Central memory CD8-positive, alpha-beta T cell (primary cell): ENCODE measurements at places on chromosomes 16 and 17.

- peaks cover 10% of the 10 kb centered on the region for H3K27me3 ChIP-seq
- no peaks in the 10 kb centered on the region for H3K36me3 ChIP-seq
- H3K27ac ChIP-seq, result peak overlapping the region; percentile 12
- no peak overlapping the region for H3K4me3 ChIP-seq
- H3K4me1 ChIP-seq, result no peaks in the 10 kb centered on the region
Observed at GRCh38 chr17:12729086-12729485, 60.2 kb upstream of the ARHGAP44 start.

DNA sequence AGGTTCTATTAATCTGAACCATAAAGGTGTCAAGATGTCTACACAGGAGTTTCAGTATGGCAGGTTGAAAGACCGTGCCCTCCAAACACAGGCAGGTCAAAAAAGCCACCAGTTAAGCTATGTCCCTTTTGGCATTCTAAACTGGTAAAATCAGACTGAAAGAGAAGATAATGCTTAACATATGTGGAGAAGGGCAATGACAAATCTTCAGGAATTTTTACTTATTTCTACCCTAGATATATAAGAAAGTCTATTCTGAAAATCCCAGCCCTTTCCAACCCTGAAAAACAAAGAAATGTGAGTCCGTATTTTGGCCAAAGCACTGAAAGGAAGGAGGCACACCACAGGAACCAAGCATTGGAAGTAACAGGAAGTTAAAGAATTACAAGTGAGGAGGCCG, 16.5 kb downstream of the AP1G1 start:
- peak overlapping the region; percentile 16 for H3K4me3 ChIP-seq
- peaks cover 25% of the 10 kb centered on the region for H3K36me3 ChIP-seq
- peak overlapping the region; percentile 61 for H3K27ac ChIP-seq

DNA sequence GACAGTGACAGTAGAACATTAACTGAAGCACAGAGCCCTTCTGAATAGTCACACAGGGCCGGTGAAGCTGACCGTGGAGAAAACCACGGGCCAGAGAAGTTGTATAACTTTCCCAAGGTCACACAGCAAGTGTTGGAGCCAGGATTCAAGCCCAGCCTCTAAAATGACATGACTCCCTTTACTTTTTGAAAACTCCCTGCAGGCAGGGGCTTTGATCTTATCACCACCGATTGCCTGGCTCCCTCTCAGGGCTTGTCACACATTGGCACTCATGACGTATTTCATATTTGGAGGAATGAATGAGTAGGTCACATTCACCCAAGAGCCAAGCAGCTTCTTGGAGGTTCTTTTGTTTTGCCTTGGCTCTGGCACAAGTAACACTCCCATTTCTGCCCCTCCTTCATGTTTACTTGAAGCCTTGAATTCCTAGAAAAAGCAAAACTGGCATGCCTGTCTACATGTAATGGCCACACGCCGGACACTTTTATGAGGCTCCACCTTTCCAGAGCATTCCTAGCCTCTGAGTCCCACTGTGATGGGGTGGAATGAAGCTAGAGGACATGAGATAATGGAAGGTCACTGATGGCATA, 13.3 kb upstream of the RBBP6 start:
- H3K36me3 ChIP-seq, result no peaks in the 10 kb centered on the region
- no peak overlapping the region for H3K27ac ChIP-seq
- no peaks in the 10 kb centered on the region for H3K27me3 ChIP-seq
- H3K4me1 ChIP-seq, result no peaks in the 10 kb centered on the region
- no peak overlapping the region for H3K4me3 ChIP-seq

- peak overlapping the region; percentile 29 for H3K27ac ChIP-seq
- H3K4me1 ChIP-seq, result no peaks in the 10 kb centered on the region
- no peak overlapping the region for H3K4me3 ChIP-seq
- DNase-seq, result no peak
Observed at GRCh38 chr17:18009609-18010420, 29.2 kb downstream of the ATPAF2 start.

- H3K4me3 ChIP-seq, result no peak overlapping the region
- peaks cover 19% of the 10 kb centered on the region for H3K27me3 ChIP-seq
- no peak overlapping the region for H3K27ac ChIP-seq
- no peaks in the 10 kb centered on the region for H3K4me1 ChIP-seq
- H3K36me3 ChIP-seq, result no peaks in the 10 kb centered on the region
Observed at GRCh38 chr16:49638673-49639610, 217.0 kb downstream of the ZNF423 start.

DNA sequence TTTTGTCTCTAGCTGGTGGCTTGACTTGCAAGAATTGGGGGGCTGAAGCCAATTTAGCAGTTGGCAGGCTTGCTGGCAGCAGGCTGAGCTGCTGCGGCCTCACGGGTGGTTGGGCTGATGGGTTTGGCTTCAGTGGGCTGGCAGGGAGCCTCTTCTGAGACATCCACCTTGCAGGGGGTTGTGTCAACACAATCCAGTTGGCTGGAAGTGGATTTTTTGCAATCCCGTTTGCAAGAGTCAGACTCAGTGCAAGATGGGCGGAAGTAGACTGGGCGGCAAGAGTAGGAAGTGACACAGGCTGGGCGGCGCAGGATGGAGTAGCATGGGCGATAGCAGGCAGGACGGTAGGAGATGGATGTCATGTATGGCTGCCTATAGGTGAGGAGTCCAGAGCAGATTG, 1.5 kb downstream of the KRTAP16-1 start:
- H3K4me1 ChIP-seq, result peaks cover 50% of the 10 kb centered on the region
- no peak for DNase-seq
- H3K36me3 ChIP-seq, result peaks cover 17% of the 10 kb centered on the region
- H3K27ac ChIP-seq, result peak overlapping the region; percentile 98
- peak overlapping the region; percentile 68 for H3K4me3 ChIP-seq
- no peaks in the 10 kb centered on the region for H3K27me3 ChIP-seq

- DNase-seq, result no peak
- no peaks in the 10 kb centered on the region for H3K27me3 ChIP-seq
- H3K27ac ChIP-seq, result no peak overlapping the region
- H3K4me1 ChIP-seq, result peaks cover 6% of the 10 kb centered on the region
Observed at GRCh38 chr16:68227183-68227793, 8.6 kb downstream of the ESRP2 start.

- no peak overlapping the region for H3K27ac ChIP-seq
- no peak overlapping the region for H3K4me3 ChIP-seq
- peaks cover 7% of the 10 kb centered on the region for H3K27me3 ChIP-seq
- DNase-seq, result no peak
- H3K4me1 ChIP-seq, result peaks cover 13% of the 10 kb centered on the region
Observed at GRCh38 chr16:10852948-10853347, 24.1 kb upstream of the CIITA start.

DNA sequence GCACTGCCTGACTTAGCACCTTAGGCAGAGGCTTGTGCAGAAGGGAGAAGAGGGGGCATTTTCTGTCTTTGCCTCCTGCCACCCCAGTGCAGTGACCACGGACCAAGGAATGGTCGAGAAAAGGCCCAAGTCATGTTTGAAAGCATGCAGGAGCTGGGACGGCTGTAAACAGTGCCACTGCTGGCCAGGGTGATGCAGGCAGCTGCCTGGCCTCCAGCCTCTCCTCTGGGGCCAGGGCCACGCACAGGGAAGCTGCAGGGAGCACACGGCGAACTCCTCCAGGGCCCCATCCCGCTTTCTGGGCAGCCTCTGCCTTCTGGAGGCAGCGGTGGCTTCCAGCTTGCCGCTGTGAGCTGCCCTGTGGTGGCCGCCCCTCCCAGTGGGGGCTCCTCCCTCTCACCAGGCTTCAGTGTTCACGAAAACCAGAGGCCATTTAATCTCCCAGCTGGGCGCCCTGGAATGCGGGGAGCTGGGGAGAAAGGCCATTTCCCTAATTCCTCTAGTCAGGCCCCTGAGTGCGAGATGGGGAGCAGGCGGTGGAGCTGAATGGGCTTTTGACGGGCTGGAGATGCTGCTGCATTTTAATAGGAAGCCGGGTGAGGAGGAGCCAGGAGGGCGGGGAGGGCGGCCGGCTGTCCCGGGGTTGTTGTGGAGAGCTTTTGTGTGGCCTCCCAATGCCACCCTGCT, 28.7 kb upstream of the DNAI2 start:
- peak overlapping the region; percentile 84 for H3K27ac ChIP-seq
- H3K36me3 ChIP-seq, result peaks cover 7% of the 10 kb centered on the region
- no peak for DNase-seq
- peaks cover 5% of the 10 kb centered on the region for H3K4me1 ChIP-seq
- H3K27me3 ChIP-seq, result no peaks in the 10 kb centered on the region

DNA sequence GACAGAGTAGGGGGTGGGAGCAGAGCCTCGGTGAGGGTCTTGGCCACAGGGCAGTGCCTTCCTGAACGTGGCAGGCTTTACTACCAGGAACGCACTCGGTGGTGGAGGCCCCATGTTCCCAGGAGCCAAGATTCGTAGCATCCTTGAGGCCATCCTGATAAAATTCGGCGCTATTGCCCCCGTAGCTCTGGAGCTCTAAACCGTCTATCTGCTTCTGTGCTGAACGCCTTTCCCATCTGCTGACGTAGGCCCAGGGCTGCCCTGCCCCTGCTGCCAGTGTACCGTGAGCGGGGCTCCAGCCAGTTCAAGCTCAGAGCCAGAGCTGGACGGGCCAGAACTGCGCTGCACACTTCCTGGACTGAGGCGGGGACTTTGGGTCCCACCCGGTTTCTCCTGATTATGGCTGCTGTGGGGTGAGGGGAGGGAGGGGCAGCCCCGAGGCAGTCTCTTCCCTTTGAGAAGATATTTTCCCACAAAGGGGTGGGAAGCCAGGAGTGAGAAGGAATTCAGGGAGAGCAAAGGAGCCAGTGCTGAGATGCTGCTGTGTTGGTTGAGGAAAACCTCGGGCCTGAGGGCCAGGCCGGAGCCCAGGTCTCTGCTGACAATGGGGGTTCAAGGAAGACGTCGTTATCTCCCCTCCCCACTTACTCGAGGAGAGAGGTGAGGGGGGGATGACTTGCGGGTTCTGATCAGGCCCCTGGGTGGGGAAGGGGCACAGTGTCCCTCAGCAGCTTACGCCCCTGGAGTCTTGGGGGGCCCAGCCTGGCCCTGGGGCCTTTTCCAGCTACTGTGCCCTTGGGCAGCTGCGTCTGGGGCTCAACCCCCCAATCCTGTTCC, 29.4 kb downstream of the OR1D5 start:
- DNase-seq, result no peak
- peaks cover 8% of the 10 kb centered on the region for H3K4me1 ChIP-seq
- H3K27ac ChIP-seq, result no peak overlapping the region
- no peak overlapping the region for H3K4me3 ChIP-seq
- H3K27me3 ChIP-seq, result no peaks in the 10 kb centered on the region
